ENCODE measurements at places on chromosomes 6 and 20.

GRCh38 chr20:4161401-4162251, 146.3 kb upstream of the RNF24 start:
- DNase-seq = no peak

DNA sequence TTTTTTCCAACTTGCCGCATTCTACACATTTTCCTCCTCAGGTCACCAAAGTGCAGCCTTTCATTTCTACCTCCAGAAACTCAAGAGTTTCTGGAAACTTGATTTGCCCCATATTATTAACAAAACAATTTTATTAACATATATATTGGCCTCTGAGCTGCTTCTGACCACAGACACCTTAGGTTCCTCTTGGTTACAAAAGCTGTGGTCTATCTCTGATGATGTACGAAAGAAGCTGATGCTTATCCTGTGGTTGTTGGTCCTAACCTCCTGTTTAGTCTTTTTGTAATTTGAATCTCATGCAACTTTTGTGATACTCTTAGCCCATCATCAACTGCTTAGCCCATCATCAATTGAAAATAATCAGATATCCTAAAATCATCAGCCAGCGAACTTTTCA, 735.7 kb downstream of the KIF16B start:
- DNase-seq = no peak

- DNase-seq = no peak
Measured at GRCh38 chr6:142857796-142858555, 87.0 kb downstream of the HIVEP2 start.

- no peak for DNase-seq
Measured at GRCh38 chr6:12047304-12047703, 35.2 kb downstream of the HIVEP1 start.

GRCh38 chr20:58839474-58839874, 11.2 kb downstream of the GNAS-AS1 start:
- peak; percentile 36 for DNase-seq

DNA sequence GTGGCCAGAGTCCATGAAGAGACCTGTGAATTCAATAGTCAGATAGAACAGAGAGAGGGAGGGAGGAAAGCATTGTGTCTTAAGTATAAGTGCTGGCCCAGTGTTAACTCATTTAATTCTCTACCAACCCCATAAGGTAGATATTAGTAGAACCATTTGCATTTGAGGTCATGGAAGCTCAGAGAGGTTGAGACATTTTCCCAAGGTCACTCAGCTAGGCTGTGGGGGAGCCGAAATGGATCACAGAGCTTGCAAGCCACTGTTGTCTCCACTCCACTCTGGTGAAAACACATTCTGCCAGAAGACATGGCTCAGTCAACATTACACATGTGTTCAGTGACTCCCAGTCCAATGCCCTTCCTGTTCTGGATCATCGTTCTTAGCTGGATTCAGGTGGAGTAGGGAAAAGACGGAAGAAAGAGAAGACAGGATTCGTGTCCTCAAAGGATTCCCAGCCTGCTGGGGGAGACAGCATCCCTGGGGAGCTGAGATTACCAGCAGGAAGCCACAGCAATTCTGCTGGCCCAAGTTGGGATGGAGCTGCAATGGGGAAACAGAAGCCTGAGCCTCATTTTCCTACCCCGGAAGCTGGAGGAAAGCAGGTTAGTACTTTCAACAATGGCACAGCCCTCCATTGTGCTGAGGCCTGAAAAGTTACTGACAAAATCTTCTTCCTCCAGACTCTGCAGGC, 27.0 kb upstream of the MDGA1 start:
- DNase-seq = no peak

DNA sequence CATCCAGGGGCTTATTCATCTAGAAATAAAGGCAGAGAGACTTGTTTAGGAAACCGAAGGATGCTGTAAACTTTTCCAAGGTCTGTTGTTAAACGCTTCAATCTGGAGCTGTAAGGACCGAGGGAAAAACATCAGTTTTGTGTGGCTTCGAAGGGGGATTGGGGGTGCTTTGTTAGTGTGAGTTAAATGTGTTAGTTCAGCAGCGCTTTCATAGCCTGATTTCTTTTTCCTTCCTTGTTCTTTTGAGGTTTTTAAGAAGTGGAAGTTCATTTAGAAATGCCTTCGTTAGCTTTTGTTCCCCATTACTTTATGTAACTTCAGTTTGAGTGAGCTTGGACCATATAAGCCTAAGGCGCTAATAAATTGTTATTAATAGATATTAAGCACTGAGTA, 1.5 kb downstream of the ANKS1A start:
- DNase-seq = no peak

DNA sequence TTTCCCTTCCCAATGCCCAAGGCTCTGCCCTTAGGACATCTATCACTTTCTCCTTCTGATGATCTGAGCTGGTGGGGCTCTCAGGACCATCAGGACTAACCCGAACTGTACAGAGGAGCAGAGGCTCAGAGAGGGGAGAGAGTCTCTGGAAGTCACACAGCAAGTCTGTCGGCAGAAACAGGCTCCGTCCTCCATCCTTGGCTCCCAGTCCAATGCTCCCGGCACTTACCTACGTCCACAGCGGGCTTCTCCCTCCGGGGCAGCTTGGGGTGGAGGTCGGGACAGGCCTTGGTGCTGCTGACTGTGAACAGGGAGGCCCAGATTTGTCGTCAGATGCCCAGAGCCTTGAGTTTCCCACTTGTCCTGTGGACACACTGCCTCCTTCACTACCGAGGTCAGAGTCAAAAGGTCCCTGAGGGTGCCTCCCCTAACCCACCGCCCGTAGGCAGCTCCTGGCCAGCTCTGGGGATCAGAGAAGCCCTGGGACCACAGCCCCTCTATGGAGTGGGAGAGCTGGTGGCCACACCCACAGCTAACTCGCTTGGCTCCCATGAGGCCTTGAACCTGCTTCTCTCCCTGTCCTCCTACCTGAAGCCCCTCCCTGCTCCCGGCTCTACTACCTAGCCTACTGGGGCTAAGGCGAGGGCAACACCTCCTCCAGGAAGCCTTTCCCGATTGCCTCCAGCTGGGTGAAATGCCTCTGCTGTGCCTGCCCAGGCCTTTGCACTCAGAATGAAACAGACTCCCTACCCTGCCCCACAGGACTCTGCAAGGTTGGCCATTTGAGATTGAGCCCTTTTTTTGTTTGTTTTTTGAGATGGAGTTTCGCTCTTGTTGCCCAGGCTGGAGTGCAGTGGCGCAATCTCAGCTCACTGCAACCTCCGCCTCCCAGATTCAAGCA, 22.6 kb downstream of the VSTM2L start:
- DNase-seq = no peak

DNA sequence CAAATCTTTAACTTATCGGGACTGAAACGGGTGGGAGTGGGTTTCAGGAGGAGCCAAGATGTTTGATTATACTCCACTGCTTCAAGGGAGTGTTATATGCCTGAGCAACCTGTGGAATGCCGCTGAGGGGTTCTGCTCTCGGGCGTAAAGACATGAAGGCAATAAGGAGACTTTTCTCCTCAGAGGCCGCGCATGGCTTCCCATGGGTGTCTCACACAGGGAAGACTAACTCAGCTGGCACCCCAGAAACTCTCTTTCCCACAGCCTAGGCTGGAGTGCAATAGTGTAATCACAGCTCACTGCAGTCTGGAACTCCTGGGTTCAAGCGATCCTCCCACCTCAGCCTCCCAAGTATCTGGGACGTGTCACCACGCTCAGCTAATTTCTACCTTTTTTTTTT, 5.1 kb upstream of the C20orf141 start:
- no peak for DNase-seq

- DNase-seq = no peak
Measured at GRCh38 chr20:23670361-23670760, 18.5 kb downstream of the CST4 start.

- no peak for DNase-seq
Measured at GRCh38 chr6:148799647-148800046, 52.8 kb downstream of the UST start.

DNA sequence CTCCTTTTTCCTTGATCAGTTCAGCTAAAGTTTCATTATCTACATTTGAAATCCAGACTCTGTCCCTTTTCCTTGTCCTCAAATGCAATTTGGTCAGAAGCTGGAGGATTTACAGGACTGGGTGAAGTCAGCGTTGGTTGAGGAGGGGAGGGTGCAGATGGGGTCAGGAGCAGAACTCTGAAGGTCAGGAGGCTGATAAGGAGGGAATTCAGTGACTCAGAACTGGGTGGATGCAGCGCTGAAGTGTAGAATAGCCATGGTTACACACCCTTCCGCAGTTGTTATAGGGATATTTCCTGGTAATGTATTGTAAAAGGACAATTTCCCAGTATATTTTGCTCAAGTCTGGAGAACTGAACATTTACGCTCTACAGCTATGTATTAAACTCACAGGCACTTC, 133.1 kb upstream of the FOXA2 start:
- no peak for DNase-seq

DNA sequence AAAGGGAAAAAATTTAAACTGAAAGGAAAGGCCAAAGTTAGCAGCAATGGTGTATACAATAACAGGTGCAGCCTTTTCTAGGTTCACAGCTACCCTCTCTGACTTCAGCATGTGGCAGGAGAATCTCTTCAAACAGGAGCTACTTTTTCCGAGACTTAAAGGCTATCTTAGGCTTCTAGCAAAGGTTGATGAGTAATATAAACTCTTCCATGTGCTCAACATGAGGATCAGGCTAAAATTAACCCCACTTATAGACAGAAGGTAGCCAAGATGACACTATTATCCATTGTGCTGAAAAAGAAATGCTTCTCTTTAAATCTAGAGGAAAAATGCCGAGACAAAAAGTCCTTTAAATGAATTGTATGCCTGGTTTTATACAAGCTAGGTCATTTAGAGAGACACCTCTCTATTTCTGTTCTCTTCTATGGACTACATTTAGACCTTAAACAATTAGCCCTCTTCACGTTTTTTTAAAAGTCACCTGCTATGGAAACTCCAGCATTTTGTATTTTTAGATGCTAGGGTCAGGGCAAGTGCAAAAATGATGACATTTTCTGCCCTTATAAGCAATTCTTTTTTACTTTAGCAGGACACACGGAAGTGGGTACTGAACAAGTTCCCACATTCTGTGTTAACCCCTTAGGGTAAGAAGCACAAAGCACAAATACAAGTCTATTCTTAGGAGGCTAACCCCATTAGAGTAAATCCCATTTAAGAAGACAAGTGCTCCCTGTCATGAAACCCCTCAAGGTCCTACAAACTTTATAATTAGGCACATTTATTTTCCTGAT, 216.8 kb upstream of the CITED2 start:
- DNase-seq = no peak

- DNase-seq = no peak
Measured at GRCh38 chr20:59028812-59029211, 3.3 kb downstream of the ATP5F1E start.

DNA sequence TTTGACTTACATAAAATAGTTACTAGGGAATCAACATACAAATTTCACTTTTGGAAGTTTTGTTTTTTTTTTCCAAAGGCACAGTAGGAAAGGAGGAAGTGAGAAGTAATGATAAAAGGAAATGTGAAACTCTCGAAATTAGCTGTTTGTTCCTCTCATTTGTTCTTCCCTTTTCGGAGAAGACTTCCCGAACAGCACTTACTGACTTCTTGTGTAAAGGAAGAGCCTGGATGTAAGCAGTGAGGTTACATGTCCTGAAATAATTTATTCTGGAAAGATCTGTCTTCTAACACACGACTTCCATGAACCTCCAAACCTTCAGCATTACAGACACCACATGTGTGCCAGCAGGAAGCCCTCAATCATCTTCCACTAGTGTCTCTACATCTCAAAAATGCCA, 59.1 kb downstream of the KIF16B start:
- DNase-seq = no peak

DNA sequence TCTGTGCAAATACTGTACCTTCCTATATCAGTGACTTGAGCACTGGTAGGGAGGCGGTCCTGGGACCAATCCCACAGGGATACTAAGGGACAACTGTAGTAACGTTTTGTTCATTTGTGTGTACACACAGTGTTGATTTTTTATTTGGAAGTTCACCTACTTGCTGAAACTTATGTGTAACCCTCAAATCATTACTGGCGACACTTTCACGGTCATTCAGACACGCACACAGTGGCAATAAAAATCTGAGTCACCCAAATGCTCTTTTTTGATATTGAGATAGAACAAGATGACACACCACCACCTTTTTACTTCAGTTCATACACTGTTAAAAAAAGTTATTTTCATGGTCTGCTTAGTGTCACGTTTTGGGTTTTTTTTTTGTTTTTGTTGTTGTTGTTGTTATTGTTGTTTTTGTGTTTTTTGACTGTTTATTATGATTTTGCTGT, 79.8 kb downstream of the QKI start:
- no peak for DNase-seq

DNA sequence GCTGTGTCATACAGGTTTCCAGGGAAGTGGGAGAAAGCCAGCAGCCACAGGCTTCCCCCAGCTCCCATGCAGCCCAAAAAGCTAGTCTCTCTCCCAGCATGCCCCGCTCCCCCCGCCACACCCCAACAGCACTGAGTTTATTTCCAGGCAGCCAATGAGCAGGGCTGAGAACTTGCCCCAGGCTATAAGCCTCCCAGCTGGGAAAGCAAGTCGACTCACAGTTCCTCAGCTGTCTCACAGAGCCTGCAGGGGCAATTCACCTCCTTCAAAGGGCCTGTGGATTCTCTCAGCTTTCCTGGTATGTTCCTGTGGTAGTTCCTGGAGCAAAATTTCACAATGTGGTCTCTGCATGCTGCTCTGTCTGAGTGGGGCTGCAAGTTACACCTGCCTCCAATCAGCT, 34.2 kb downstream of the PAX1 start:
- DNase-seq = no peak

- DNase-seq = no peak
Measured at GRCh38 chr6:53943395-53943794, 148.6 kb downstream of the LRRC1 start.

GRCh38 chr6:7986219-7986618, 75.6 kb upstream of the TXNDC5 start:
- no peak for DNase-seq

DNA sequence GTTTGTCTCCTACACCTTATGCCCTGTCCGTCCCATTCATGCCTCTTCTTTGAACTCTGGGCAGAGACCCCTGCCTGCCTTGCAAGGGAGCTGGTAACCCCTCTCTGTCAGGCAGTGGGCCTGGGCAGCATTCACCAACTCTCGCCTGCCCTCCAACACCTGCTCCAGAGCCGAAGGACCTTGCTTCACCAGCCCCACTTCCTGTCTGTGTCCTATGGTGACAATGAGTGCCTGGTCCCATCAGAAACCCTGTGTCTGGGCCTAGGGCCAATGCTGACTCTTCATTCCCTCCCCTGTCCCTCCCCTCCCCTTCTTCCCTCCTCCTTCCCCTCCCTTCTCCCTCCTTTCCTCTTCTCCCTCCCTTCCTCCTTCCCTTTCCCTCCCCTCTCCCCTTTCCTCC, 22.8 kb upstream of the PCMTD2 start:
- no peak for DNase-seq

- DNase-seq = no peak
Measured at GRCh38 chr6:166411721-166412151, 29.0 kb upstream of the MPC1 start.

DNA sequence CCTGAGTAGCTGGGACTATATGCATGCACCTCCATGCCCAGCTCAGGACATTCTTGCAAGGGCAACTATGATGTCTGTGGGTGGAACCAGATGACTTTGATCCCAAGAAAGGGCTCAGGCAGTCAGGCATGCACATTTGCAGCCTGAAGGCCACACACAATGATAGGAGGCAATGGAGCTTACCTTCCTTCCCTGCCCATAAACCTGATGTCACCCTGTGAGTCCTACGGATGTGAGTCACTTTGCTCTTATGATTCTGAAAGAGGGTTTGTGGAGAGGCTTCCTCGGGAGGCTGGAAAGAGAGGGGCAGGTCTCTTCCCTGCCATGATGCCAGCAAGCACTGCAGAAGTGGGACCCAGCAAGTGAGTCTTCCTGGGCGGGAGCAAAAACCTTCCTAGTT, 202.4 kb downstream of the LY86 start:
- DNase-seq = no peak

GRCh38 chr20:32465092-32465900, 107.2 kb downstream of the ASXL1 start:
- no peak for DNase-seq

GRCh38 chr20:36628076-36628475, 17.9 kb downstream of the SLA2 start:
- no peak for DNase-seq

All from stimulated activated CD4-positive, alpha-beta T cell treated with anti-CD3 and anti-CD28 coated beads, Interleukin-15, amount 100 ng/mL, for 1 hour (primary cell).